Activated CD8-positive, alpha-beta memory T cell treated with anti-CD3 and anti-CD28 coated beads for 1 hour (primary cell): ENCODE measurements at places on chromosomes 3 and 15.

DNA sequence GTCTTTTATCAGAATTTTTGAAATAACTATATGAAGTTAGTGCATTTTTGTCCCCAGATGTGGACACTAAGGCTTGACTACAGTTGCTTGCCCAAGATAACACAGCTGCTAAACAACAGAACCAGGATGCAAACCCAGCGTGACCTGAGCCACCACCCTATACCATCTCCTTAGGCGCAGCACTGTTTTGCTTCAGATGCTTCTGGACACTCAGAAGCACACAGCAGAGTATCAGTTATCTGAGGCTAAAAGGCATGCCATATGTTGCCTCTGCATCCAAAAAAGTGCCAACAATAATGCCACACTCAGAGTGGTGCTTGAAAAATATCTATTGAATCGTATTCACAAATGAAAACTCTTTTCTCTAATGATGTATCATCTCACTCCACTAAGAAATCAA is 24.5 kb downstream of the KCNMB2 start:
- DNase-seq: no peak

DNA sequence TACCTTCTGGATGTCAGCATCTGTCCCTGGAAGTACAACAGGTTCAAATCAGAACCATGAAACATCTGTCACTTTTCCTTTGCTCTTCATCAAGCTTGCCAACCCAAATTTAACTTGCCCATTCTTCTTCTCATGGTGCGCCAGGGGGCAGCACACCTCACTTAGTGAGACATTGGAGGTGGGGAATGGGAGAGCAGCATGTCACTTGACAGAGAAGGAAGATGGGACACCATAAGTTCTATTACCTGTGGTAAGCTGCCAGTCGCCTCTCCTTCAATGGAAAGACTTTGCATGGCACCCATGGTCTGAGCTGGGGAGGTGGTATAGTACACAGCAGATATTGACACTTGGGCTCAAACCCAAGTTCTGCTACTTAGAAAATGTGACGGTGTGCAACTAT is 2.9 kb downstream of the SCN5A start:
- DNase-seq: no peak

DNA sequence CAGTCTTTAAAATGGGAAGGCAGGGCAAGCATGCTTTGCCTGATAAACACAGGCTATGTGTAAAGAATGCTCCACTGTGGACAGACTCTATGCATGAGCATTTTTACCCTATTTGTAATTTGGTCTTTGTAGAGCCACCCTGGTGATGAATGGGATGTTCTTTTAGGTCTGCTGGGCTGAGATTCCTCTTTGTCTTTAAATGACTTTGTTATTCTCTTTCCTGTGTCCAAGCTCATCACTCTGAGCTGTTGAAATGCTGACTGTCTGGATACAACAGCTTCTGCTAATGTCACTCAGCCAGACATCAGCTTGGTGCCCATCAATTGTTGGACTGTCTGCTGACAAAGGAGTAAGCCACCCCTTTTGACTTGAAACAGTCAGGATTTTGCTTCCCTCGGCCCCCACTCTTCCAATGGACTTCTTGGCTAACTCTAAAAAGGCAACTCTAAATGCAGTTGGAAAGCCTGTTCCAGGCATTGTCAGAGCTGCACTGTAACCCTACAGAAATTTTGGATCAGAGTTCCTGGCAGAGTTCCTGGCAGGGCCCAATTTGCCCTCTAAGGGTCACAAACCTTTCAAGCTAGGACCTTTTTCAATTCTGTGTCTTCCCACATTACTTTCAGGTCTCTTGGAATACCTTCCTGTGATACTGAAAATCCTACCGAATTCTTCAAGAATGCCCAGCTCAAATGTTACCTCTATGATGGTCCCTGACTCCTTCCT is 40.5 kb upstream of the EIF1B start:
- no peak for DNase-seq

DNA sequence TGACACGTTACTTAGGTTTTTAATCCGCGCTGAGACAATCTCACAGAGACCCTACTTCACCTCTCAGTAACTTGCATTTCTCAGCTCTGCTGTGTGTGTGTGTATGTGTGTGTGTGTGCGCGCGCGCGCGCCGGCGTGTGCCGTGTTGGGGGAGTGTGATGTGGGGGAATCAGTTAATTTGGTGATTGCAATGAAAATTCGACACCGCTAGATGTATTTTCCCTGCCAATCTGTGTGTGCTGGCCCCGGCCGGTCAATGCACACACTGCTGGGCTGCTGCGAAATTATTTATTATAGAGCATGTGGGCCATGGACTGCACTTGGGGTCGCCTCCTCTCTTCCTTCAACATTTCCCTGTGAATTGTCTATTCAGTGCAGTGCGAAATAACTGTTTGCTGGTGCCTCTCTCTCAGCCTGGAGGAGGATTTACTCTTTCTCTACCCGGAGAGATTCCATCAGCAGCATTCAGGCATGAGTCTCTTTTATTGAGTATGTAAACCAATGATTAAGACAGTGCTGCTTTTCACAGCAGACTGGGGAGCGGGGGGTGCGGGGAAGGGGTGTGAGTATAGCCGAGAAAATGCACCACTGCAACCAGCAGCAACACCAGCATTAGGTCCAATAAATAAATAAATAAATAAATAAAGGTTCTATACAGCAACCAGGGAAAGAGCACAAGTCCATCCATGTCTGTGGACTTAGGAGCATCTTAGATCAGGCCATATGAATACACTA is 2.9 kb downstream of the CADM2 start:
- no peak for DNase-seq

GRCh38 chr15:53453253-53454105 is 306.0 kb downstream of the WDR72 start:
- no peak for DNase-seq

GRCh38 chr15:70382009-70382749 is 284.5 kb upstream of the TLE3 start:
- DNase-seq: no peak

GRCh38 chr3:155368786-155369185 is 75.3 kb upstream of the STRIT1 start:
- DNase-seq: no peak

DNA sequence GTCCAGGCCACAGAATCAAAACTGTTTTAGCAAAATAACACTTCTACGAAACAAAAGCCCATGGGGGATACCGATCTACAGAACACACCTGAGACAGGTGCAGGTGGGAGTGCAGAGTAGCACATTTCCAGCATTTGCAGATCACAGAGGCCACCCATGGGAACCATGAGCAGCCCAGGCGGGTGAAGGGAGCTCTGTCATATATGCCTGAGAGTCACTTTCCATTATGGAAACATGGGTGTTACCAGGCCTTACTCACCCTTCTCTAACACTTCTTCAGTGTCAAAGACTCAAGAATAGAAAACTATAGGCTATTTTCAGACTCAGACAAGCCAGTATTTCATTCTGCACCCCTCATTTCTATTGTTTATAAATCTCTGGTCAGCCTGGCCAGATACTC is 3.5 kb downstream of the PLA1A start:
- DNase-seq: no peak

DNA sequence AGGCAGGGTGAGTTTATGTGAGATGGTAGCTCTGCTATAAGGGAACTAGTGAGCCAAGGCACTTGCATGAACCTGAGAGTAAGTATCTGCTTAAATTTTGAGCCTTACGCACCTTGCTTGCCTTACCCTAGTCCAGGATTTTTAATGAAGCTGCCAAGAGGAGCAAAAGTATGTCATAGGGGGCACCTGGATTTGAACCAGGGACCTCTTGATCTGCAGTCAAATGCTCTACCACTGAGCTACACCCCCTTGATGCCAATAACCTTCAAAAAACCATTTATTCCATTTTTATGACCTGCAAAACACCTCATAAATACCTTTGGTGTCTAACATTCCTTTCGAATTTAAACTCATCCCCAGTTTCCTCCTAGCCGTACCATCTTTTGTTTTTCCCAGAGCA is 88.3 kb upstream of the ACP3 start:
- DNase-seq: no peak

DNA sequence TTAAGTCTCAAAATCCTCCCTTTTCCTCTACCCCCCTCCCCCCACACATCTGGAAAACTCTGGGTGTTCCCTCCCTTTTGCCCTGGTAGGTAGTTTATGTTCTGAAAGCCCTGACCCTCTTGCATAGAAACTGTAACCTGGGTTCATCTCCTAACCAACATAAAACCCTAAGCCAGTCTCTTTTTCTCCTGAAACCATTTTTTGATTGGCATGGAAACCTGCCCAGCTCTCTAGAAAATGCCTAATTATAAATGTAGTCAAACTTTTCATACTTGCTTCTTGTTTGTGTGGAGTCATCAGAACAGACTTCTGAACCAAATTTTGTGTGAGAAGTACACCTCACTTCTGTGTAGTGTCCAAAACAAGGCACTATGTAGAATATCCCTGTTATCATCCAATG is 1264.4 kb downstream of the SI start:
- no peak for DNase-seq
